ENCODE measurements at places on chromosomes 5 and 9.

DNA sequence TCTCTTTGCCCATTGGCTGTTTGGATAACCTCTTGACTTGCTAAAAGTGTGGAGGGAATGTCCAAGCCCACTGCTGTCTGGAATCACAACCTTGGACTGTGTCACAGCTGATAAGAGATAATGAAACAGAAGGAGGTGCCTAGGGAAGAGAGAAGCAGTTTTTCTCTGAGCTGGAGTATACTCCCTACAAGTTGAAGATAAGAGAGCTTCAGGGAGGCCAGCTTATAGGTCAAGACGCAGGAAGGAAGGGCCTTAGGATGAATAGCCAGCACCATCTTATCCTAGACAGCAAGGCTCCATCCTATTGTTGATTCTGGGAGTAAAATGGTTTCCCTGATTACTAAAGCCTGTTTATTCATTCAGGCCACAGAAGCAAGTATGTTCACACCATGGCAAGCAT lies 244.7 kb downstream of the NPR3 start:
- DNase-seq, result no peak

GRCh38 chr9:109316207-109316640 lies 4.6 kb downstream of the EPB41L4B start:
- DNase-seq, result peak; percentile 29

DNA sequence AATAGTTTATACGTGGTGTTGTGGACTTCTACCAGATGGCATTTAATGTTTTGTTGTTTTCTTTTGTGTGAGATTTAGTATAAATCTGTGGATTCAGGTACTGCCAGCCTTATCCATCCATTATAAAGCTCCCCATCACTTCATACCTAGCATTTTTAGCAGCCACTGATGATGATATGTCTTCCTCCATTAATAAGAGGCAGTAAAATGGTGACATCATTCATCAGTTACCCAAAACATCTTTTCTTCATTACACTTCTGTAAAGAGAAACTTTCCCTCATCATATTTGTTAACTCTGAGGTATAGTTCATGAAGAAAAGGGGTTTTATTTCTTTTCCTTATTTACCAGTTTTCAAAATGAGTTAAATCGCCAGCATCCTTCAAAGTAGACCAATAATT lies 19.4 kb downstream of the CHD1 start:
- DNase-seq, result no peak

- DNase-seq, result no peak
Measured at GRCh38 chr5:93585767-93586385, 2.9 kb downstream of the NR2F1 start.

DNA sequence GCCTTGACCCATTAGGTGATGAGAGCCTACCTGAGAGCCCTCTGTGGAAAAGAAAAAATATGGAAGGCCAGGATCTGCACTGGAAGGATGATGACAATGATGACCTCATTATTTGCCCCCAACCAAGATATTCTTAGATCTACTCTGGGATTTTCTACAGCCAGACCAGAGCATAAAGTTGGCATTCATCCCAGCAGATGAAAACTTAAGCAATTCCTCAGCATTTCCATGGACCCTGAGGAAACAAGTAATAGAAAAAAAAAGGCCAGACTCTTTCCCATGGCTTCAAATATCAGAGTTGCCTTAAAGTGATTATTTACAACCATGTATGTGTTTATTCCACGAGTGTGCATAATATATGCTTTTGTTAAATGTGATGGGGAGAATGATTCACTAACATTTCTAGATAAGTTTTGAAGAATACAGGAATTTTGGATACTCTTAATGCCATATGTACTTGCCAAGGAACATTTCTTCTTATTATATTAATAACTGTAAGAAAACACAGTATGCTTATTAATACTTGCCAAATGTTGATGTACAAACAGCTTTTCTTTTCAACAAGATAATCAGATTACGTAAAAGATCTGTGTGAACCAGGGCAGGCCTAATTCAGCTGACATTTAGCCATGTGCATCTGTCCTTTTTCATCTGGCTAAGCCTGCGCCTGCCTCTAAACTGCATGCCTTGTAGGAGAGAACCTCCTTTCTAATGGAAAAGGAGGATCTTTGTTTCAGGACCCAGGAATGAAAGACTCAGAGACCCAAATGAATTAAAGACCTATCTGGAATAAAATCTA lies 94.8 kb downstream of the ARRDC3 start:
- DNase-seq, result no peak

DNA sequence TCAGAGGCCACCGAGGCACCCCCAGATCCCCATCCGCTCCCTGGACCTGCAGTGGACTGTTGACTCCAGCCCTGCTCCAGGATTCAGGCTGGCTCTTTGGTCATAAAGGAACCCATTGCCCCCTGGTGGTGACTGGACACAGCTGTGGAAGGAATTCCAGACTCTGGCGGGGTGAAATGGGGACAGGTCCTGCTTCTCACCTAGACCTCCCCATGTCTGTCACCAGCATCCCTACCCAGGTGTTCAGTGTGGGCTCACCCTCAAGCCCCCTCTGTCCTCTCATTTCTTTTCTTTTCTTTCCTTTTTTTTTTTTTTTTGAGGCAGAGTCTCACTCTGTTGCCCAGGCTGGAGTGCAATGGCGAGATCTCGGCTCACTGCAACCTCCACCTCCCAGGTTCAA lies 25.5 kb upstream of the STXBP1 start:
- DNase-seq, result peak; percentile 22

DNA sequence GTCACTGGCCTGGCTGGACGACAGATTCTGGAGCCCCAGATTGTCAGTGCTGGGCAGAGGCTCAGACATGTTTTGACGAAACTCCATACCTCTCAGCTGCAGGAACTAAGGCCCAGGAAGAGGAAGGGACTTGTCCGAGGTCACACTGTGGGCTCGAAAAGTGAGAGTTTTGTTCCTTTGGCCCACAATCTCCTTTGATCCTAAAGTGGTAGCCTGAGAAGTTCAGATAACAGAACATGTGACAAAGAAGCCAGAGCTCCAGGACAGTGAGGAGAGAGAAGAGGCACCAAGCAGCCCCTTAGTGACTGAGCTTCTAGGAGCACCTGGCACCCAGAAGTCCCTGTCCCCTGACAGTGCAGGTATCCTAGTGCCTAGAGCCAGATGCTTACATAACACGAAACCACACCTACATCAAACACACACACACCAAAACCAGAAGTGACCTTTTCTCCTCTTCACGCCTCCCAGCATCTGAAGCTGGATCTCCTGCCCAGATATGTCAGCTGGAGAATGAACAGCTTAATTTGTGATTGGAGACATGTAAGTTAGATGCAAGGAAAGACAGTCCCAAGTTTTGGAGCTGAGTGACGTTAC lies 88.9 kb downstream of the ADRB2 start:
- no peak for DNase-seq

GRCh38 chr5:32153723-32154122 lies 20.4 kb downstream of the GOLPH3 start:
- no peak for DNase-seq

DNA sequence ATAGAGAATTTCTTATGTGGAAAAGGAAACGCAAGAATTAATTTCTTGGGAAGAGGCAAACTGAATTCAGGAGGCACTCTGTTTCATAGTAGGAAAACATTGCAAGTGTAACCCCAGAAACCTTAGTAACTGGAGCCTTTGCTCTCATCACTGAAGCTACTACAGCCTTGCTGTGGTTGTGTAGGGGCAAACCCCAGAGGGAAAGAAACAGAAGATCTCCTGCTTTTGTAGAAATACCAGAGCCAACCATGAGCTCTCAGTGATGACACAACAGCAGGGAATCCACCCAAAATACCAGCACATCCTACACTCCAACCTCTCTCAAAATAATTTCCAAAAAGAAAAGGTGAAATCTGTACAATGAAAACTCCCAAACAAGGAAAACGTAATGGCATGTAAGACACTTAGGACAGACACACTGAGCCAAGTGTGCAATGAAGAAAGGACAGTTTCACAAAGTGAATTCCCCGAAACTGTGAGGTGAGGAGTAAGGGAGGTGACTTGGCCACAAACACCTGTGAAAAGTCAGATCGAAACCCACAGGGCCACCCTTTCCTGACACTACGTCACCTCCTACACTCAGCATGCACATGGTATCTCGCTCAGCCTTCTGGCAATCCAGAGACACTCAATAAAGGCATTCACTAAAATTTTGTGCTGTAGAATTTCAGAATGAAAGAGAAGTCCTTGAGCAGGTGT lies 8.5 kb upstream of the ACSL6 start:
- DNase-seq, result no peak

DNA sequence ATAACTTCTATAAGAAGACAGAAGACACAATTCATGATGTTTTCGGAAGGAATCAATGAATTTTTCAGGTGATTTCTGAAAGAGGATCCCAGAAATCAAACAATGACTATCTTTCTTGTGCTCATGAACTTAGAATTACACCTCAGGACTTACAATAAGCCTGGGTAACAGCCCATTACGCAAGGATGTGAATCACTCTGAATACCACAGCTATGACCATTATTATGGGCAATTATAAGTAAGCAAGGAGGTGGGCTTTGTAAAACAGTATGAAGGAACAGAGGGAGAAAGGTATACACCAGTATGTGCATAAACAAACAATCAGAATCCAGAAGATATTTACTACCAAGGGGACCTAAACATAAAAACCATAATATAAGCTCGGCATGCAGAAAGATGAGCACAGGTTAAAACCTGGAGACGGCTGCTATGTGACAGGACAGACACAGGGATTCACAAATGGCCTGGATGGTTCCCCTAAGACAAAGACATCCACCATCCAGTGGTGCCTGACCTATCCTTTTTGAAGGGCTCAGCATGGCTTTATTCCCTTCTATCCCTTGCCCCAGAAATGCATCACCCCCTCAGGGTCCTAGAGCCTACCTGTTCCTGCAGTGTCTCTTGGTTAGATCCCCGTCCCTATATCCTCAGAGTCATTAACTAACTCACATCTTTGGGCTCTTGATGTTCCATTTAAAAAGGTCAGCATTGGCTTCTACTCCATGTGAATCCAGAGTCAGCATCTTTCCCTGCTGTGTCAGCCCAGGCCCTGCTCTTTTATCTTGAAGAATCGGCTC lies 21.8 kb upstream of the PPP2CA start:
- no peak for DNase-seq

DNA sequence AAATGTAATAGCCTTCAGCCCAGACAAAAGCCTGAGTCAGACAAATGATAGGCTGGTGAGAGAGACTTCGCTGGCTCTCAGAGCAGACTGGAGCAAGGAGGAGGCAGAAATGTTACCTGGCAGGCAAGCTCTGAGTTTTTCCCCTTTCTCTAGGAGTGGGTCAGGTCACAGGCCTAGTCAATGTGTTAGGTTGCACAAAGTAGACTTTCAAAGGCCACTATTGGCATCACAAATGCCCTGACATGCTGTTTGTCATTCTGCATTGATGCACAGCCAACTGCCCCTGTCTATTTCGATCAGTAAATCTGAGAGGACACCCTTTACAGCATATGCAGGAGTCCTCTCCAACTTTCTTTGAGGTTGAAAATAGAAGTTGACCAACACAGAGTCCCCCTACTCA lies 15.5 kb upstream of the C1QTNF3 start:
- DNase-seq, result no peak

DNA sequence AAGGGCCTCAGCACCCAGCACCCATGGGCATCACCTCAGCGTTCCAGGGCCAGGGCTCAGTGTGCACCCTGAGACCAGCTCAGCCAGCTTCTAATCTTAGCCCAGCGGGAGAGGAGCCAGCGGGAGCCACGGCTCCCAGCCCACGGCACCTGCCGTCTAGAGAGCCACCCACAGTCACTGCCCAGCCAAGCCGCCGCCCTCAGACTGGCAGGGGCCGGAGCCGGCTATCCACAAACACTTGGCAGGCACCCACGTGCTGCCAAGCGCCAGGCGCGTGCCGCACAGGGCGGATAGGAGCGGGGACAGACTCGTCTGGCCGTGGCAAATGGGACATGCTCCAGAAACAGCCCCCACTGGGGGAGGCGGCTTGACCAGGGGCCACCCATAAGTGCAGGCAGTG lies 18.6 kb downstream of the BRD3 start:
- DNase-seq, result no peak

GRCh38 chr5:62395210-62395950 lies 8.3 kb downstream of the DIMT1 start:
- no peak for DNase-seq

DNA sequence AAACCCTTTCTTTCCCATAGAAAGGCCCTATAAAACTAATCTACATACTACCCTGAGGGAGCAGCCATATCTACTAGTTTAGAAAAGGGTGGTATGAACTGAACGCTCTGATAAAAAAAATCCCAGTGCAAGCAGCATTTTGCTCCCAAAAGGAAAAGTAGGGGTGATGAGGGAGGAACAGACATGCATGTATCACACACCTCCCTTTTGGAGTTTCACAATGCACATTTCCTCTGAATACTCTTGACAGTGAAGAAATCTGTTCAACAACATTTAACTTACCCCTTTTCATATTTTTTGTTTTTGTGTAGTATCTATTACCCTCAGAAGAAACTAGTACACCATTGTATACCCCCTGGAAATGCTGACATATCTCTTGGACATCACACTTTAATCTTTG lies 411.4 kb downstream of the MAT2B start:
- DNase-seq, result no peak

DNA sequence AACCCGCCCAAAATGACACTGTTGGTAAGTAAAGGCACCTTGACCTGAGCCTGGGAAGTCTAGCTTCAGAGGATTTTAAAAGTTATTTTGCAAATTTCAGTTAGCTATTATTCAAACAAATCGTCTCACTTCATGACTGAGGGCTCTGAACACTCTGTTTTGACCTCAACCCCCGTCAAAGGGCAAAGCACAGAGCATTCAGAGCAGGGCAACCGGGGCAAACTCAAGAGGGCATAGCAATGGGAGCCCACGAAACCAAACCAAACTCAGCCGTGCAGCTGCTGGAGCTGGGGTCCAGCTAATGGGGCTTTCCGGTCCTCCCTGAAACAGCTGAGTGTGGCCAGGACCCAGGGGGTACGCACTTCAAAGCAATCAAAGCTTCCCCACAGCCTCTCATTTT lies 1.6 kb downstream of the C9 start:
- no peak for DNase-seq

- DNase-seq, result no peak
Measured at GRCh38 chr5:143782588-143783386, 29.2 kb upstream of the HMHB1 start.

DNA sequence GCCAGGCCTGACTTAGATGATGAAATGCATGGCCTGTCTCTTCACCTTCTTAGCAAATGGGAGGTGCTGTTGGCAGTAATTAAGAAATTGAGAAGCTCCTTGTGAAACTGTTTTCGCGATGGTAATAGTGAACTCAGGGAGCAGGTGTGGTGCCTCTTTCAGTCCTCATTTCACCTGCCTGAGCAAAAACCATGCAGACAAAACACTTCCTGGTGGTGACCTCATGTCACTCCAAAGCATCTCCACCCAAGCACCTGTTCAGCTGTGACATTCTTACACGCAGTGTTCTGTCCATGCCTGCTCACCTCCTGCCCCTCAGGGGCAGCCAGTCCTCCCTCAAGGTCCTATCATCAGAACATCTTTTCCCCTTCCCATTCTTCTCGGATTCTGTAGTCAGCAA lies 146.5 kb downstream of the CD180 start:
- DNase-seq, result no peak

GRCh38 chr5:24161559-24161958 lies 483.2 kb downstream of the CDH10 start:
- DNase-seq, result no peak

GRCh38 chr5:139982157-139982974 lies 60.7 kb downstream of the NRG2 start:
- DNase-seq, result no peak

GRCh38 chr5:145101246-145101645 lies 733.9 kb downstream of the PRELID2 start:
- no peak for DNase-seq

GRCh38 chr5:180140079-180140554 lies 68.6 kb upstream of the RNF130 start:
- DNase-seq, result no peak

Data from C1 segment of cervical spinal cord (tissue), 14 donors.